ENCODE measurements at places on chromosomes 11 and 22.

- DNase-seq = no peak
Observed at GRCh38 chr22:23248583-23248982, 68.3 kb downstream of the BCR start.

DNA sequence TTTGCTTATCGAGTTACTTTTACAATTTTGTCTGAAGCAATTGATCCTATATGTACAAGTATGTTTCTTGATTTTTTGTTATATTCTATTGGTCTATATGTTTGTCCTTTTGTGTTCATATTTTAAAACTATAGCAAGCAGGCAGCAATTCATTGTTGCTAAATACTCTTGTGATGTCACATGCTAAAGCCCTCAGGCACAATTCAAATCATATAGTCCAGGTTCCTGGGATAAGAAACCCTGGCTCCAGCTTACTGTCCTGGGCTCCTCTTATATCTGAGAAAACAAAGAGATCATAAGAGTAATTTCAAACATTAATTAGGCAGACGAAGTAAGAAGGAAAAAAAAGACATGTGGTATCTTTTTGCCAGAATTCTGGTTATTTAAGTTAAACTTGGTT is 6.6 kb upstream of the CCDC83 start:
- no peak for DNase-seq

DNA sequence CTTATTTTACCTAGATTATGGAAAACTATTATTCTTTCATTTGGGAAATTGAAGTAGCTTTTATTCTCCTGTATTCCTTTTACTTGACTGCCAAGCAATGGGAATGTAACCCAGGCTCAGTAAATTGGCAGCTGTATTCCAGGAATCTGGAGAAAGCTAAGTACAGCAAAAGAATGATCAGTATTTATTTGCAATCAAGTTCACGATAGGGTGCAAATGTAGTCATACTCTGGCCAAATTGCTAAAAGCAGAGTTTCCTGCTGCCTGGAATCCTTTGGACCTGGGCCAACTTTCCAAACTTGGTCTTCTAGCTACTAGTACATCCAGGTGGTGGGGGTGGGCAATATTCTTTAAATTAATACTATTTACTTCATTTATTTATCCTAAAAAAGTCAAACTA is 286.0 kb upstream of the CTSC start:
- DNase-seq = no peak

- DNase-seq = no peak
Observed at GRCh38 chr11:123448823-123449222, 18.8 kb downstream of the GRAMD1B start.

- no peak for DNase-seq
Observed at GRCh38 chr11:70500076-70500847, 101.9 kb downstream of the CTTN start.

Measured in BJ (cell line).